ENCODE measurements at places on chromosomes 2 and 18. TPM values are rescaled to one million over a fixed set of nuclear protein-coding genes. Genes with fewer than 3 reads are reported as not detected.

The GFPT1 gene
- 18.9 TPM for total RNA-seq

The STPG4 gene
- total RNA-seq = not detected

The RAD51AP2 gene
- total RNA-seq = 0.32 TPM

The CYTIP gene
- total RNA-seq = 12.4 TPM

The PTRHD1 gene
- total RNA-seq = 27.7 TPM
